ENCODE measurements at places on chromosomes 5 and 9. TPM values are rescaled to one million over a fixed set of nuclear protein-coding genes. Genes with fewer than 3 reads are reported as not detected.
A peak's percentile ranks its signal among the peaks of the same experiment; 100 is the strongest.

- DNase-seq = no peak
These were observed 85.3 kb downstream of the TTC39B start for GRCh38 chr9:15221746-15222145.

DNA sequence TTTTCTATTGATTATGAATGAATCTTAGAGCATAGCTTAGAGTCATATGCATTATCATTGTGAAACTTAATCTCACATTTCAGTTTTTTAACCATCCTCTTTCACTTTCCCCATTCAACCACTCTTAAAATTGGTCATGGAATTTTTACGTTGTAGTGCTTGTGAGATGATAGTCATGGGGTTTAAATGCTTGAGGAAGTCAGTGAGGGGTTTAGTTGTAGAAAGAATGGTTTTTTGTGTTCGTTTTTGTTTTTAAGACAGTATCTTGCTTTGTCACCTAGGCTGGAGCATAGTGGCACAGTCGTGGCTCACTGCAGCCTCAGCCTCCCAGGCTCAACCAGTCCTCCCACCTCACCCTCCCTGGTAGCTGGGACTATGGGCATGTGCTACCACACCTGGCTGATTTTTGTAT is 19.6 kb downstream of the UGCG start:
- DNase-seq = no peak

GRCh38 chr5:179542170-179542569 is 8.2 kb upstream of the RUFY1 start:
- DNase-seq = no peak

- no peak for DNase-seq
These were observed 169.3 kb downstream of the OLFM1 start for GRCh38 chr9:135256581-135257354.

DNA sequence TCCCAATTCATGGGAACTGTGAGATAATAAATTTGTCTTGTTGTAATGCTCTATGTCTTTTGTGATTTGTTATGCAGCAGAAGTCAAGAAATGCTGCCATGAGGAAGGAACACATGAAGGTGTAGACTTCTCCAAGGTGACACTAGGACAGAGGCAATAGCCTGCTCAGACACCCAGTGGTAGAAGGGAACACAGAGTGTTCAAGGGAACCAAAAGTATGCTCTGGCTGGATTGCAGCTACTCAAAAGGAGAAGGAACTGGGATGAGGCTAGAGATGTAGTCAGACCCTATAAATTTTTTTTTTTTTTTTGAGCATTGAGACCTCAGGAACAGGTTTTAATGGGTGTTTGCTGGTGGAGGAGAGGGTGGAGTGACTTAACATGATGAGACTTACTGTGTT is 232.5 kb downstream of the PARP8 start:
- no peak for DNase-seq

Gene NSG2
- 0.95 TPM for total RNA-seq

DNA sequence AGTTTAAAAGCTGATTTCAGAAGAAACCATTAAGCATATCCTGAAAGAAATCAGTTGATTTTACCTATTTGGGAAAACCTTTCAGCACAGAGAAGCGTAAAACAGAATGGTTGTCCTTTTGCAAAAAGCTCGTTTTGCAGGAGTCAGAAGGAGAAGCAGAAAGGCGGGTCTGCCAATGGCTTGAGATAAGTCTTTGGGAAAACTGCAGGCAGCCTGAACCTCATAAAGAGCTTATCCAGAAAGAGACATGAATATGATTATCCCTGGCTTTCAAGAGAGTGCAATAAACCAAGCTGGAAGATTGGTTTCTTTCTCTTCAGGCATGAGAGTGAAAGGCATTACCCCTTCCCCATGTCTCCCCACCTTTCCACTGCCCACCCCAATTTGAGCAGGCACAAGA is 353.3 kb downstream of the ARHGEF28 start:
- no peak for DNase-seq

Gene MCIDAS
- total RNA-seq = not detected

GRCh38 chr5:178123966-178124925 is 6.6 kb upstream of the RMND5B start:
- no peak for DNase-seq

DNA sequence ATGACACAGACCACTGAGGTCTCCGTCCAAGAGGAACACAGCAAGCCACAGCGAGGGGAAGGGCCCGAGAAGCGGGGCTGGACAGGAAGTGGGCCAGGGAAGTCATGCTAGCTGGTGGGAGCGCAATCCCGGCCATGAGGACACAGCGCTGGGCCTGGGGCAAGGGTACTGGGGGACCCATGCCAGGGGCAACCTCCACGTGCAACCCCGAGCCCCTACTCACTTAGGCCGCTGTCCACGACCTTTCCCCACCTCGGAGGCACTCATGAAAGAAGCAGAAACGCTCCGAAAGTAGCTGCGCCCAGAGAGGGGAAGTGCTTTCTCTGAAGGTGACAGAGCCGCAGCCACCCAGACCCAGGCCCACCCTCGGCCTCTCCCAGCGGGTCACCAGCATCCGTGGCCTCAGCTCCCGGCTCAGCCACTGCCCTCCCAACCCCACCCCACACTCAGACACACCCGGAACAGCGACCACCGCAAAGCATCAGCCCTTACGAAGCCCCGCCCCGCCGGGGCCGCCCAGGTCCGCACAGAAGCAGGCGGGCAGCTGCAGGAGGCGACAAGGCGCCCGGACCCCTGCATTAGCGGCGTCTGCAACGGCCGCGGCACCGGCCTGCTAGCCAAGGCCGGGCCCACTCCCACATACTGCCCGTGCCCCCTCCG is 782 bp downstream of the BICD2 start:
- DNase-seq = no peak

Gene RNF208
- total RNA-seq = 9.7 TPM

- no peak for DNase-seq
These were observed 163.3 kb upstream of the DAPK1 start for GRCh38 chr9:87334366-87334765.

GRCh38 chr9:134174073-134174449 is 9.7 kb upstream of the RNU6ATAC start:
- DNase-seq = no peak

Gene FAXDC2
- total RNA-seq = 36.6 TPM

Gene CFAP90
- not detected for total RNA-seq

GRCh38 chr5:2948875-2949274 is 197.4 kb upstream of the IRX2 start:
- DNase-seq = no peak

GRCh38 chr5:102815540-102816332 is 60.6 kb downstream of the PAM start:
- no peak for DNase-seq

DNA sequence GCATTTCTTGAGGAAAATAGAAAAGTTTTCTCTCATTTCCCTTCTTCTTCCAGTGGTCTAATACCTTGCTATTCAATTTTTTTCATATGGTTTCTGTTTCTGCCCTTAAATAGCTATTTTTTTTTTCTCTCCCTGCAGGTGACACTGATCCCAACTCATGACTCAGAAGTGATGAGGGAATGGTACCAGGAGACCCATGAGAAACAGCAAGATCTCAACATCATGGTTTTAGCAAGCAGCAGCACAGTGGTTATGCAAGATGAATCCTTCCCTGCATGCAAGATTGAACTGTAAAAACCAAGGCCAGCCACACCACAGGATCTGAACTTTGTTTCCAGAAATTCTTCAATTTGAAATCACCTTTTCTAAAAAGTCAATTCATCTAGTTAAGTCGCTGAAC is 97.7 kb downstream of the MAP1B start:
- no peak for DNase-seq

DNA sequence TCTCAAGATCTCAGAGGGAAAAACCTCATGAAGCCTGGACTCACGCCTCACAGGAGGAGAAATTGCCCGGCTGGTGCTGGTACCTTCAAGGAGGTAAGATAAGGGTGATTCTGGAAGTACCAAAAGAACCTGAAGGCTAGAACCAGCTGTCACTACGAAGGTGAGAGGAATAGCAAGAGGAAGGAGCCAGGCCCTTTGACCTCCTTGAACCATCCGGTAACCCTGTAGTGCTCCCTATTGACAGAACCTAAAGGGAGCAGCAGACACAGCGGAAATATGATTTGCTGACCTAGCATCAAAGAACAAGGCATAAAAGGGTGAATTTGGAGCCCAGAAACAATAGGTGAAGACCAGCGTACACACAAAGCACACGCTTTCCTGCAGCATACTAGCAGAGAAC is 92.2 kb downstream of the DOCK8 start:
- DNase-seq = peak; percentile 18

- DNase-seq = peak; percentile 78
These were observed 148.2 kb upstream of the KLF4 start for GRCh38 chr9:107637421-107638420.

- no peak for DNase-seq
These were observed 383.4 kb downstream of the TMEM38B start for GRCh38 chr9:106077731-106078130.

- no peak for DNase-seq
These were observed 557.8 kb upstream of the TLE4 start for GRCh38 chr9:79013715-79014610.

- DNase-seq = no peak
These were observed 34.2 kb downstream of the MARCHF6 start for GRCh38 chr5:10387690-10388089.

DNA sequence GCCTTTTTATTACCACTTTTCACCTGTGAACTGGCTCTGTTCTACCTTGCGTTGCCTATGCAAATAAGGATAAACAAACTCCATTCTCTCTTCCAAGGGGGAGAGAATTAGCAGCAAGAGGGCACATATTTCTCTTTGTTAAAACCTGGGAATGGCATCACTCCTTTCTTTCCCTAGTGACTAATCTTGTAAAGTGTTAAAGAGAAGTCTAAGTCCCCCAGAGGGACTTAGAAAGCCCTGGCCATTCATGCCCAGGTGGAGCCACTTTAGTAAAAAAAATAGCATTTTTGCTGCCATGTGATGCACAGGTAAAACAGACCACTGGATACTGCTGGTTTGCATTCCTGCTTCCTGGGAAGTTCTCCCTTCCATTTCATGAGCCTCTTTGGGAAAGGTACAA is 148.4 kb downstream of the MAN2A1 start:
- DNase-seq = no peak

DNA sequence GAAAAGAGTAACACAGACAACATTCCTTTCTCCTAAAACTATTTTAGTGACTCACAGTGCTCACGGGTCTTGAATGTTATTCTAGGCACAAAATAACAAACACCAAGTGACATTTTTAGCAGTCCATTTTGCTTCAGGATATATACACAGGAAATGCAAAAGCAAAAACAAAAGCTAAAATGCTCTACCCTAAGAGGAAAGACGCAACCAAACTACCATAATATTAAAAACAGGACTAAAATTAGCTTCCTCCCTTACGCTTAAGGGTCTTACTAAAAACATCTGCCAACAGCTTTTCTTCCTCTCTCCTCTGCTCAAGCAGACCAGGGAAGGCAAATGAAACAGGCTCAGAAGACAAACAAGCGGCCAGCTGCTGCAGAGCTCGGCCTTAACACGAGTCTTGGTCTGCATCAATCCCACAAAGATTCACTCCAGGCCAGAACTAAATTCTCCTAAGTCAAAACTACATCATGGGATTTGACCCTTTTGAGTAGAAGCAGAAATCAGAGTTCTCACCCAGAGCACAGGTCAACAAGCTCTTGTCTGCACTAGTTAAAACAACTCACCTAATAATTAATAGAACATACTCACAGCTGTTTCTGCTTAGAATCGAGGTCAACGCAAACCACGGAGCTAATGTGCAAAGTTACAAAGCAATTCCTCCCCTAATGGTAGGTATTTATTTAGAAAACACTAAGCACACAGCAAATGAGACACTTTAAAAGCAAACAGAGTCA is 62.3 kb downstream of the RAPGEF1 start:
- no peak for DNase-seq

GRCh38 chr5:14928661-14929060 is 57.1 kb upstream of the ANKH start:
- no peak for DNase-seq

Gene PRRT1B
- 3.5 TPM for total RNA-seq

DNA sequence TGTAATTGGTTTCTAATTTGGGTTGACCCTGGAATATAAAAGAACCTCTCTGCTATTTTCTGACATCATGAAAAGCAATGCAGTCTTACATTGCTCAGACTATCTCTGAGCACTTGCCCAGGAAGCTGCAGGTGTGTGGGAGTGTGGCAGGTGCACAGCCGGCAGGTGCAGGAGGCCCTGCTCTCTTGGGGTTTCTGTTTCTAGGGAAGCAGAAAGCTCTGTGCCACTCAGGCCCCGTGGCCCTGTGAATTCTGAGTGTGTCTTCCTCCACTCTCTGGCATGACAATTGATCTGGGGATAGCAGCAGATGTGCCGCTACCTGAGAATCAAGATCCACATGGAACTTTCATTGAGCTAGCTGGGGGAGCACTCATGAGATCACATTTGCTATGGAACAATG is 45.7 kb upstream of the IRX2 start:
- DNase-seq = no peak

- no peak for DNase-seq
These were observed 37.1 kb downstream of the DNAJB5 start for GRCh38 chr9:35026671-35027070.

GRCh38 chr9:93300585-93301081 is 116.7 kb downstream of the WNK2 start:
- DNase-seq = peak; percentile 70

Gene SPINK7
- total RNA-seq = not detected

Gene LCN1
- total RNA-seq = not detected

- no peak for DNase-seq
These were observed 26.7 kb downstream of the POLR1E start for GRCh38 chr9:37512437-37512836.

Gene CCL27
- not detected for total RNA-seq

- DNase-seq = no peak
These were observed 35.3 kb downstream of the SNX24 start for GRCh38 chr5:122880749-122881148.

GRCh38 chr9:127216888-127217217 is 47.7 kb upstream of the GARNL3 start:
- DNase-seq = no peak

DNA sequence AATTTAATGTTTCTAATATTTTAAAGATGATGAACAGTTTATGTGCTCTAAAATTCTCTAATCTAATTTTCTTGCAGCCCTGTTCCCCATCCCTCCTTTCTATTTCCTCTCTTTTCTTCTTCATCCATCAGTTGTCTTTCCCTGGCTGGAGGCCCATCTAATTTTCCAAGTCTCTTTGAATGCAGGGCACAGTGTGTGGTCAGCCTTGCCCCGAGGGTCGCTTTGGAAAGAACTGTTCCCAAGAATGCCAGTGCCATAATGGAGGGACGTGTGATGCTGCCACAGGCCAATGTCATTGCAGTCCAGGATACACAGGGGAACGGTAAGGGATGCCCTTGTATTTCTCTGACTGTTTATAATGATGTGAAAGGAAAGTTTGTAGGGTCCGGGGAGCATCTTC is 111.8 kb downstream of the MEGF10 start:
- DNase-seq = no peak

Gene MTRR
- 37.4 TPM for total RNA-seq

GRCh38 chr5:109688970-109689739 is 572 bp upstream of the MAN2A1 start:
- peak; percentile 85 for DNase-seq

Gene NEUROG1
- not detected for total RNA-seq

Gene TLR4
- 12.8 TPM for total RNA-seq

- no peak for DNase-seq
These were observed 218.2 kb downstream of the GADD45G start for GRCh38 chr9:89822996-89823395.

GRCh38 chr5:80082731-80083100 is 47.6 kb downstream of the THBS4 start:
- peak; percentile 42 for DNase-seq
